ENCODE measurements at places on chromosomes 1 and 21. TPM values are rescaled to one million over a fixed set of nuclear protein-coding genes. Genes with fewer than 3 reads are reported as not detected.

The JTB gene
- polyA plus RNA-seq, result 172 TPM

The DNAI4 gene
- 0.18 TPM for polyA plus RNA-seq

The PLA2G2D gene
- polyA plus RNA-seq, result not detected

DNA sequence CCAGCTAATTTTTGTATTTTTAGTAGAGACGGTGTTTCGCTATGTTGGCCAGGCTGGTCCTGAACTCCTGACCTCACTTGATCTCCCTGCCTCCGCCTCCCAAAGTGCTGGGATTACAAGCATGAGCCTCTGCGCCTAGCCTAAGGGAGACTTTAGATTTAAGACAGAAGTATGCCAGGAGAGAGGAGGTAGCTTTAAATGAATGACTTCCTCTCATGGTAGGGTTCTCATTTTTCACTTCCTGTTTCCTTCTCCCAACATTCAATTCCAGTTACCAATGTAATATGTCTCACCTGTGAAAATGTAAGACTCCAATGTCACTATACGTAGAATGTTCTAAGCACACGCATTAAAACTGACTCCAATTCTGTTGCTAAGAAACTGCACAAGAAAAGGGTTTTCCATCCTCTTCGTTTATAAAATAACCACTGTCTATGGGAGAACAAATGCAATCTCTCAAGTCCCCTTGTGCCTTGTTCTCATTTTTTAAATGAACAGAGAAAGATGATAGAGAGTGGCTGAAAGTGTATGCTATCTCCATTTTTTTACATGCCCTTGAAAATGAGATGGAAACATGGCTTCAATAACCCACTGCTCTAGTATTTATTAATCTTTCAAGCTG, 140.0 kb downstream of the SLC45A1 start:
- no peak overlapping the region for H3K4me3 ChIP-seq
- no peaks in the 10 kb centered on the region for H3K27me3 ChIP-seq
- DNase-seq, result no peak
- peaks cover 42% of the 10 kb centered on the region for H3K4me1 ChIP-seq
- H3K27ac ChIP-seq, result no peak overlapping the region

- no peak overlapping the region for H3K4me3 ChIP-seq
- no peaks in the 10 kb centered on the region for H3K4me1 ChIP-seq
- no peaks in the 10 kb centered on the region for H3K27me3 ChIP-seq
- no peak overlapping the region for H3K27ac ChIP-seq
Observed at GRCh38 chr1:84267476-84267875, 34.0 kb upstream of the SAMD13 start.

DNA sequence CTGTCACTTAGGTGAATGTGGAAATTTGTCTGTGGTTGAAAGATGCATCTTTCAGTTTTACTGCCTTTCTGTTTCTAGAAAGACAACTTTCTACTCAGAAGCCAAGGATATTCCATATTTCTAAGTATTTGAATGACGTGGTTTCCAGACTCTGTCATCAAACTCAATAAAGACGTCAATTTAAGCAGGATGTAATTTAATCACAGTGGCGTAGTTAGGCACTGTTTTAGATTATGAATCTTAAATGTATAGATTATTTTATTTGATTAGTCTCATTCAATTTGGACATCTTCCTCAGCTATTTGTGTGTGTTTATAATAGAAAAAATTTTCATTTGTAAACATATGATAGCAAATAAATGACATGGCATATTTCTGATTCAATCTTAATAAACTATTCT, 298.9 kb downstream of the RYR2 start:
- no peak overlapping the region for H3K27ac ChIP-seq
- DNase-seq, result no peak
- no peaks in the 10 kb centered on the region for H3K27me3 ChIP-seq
- no peaks in the 10 kb centered on the region for H3K36me3 ChIP-seq

DNA sequence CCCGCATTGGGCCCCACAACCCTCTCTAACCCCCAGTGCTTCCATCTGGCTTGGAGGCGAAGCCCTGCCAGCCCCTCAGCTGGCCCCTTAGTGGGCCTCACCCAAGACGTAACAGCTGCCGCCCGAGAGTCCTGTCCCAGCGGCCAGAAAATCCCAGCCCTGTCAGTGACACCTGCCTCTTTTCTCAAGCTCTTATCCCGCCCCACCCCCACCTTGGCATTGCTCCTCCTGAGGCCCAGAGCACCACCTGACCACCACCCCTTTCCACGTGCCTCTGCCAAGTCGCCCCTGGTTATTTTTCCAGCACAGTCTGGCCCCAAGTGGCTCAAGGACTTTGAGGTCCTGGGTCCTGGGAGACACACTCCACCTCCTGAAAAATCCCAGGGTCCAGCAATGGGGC, 5.9 kb upstream of the CTRC start:
- H3K4me3 ChIP-seq, result no peak overlapping the region
- no peak overlapping the region for H3K27ac ChIP-seq
- no peak for DNase-seq
- no peaks in the 10 kb centered on the region for H3K4me1 ChIP-seq

DNA sequence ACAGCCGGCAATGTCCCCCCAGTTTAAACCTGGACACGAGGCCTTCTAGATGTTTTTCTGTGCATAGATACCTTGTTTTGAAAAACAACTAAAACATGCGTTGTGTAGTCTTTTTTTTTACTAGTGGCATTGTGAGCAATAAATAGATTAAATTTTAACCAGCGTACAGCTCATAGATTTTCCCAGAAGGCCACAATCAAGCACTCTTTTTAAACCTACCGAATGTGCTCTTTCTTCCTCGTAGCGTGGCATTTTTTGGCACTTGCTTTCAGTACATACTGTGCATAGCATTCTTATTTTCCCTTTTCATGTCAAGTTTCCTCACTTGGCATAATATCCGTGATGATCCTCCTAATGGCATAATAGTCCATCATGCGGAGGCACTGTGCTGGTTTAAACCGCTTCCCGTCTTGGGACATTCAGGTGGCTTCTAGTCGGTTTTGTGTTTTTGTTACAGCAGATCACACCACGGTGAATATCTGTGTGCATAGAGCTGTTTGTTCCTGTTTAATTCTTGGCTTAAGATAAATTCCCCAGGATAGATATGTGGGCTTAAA, 95.3 kb downstream of the PDE9A start:
- no peaks in the 10 kb centered on the region for H3K27me3 ChIP-seq
- DNase-seq, result no peak
- H3K36me3 ChIP-seq, result no peaks in the 10 kb centered on the region
- no peaks in the 10 kb centered on the region for H3K4me1 ChIP-seq
- no peak overlapping the region for H3K27ac ChIP-seq
- H3K4me3 ChIP-seq, result no peak overlapping the region

DNA sequence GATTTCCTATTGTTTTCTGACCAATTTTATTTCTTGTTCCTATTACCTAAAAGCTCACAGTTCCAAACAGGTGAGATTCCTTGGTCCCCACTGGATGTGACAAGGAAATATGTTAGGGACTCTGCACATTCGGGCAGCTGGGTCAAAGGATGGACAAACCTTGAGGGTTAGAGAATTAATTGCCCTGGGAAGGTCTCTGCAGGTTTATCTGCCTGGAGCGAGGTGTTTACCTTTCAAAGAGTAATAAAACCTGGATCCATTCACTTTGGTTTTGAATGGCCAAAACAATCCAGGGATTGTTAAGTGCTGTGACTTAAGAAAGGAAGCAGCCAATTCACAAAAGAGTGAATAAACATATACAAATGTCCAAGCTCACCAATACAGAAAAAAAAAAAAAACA, 33.6 kb upstream of the RAB4A start:
- no peak overlapping the region for H3K27ac ChIP-seq
- DNase-seq, result no peak
- H3K27me3 ChIP-seq, result no peaks in the 10 kb centered on the region

Measured in psoas muscle (tissue), 8 donors.